ENCODE measurements at places on chromosomes 12 and 14.

DNA sequence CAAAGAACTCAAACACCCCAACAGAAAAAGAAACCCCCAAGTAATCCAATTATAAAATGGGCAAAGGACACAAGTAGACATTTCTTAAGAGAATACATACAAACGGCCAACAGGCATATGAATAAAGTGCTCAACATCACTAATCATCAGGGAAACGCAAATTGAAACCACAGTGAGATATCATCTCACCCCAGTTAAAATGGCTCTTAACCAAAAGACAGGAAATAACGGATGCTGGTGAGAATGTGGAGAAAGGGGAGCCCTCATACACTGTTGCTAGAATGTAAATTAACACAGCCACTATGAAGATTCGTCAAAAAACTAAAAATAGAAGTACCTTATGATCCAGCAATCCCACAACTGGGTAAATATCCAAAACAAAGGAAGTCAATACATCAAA lies 52.4 kb downstream of the CLMN start:
- no peak for DNase-seq

- DNase-seq, result no peak
Observed at GRCh38 chr14:86505808-86506207, 975.9 kb downstream of the FLRT2 start.

DNA sequence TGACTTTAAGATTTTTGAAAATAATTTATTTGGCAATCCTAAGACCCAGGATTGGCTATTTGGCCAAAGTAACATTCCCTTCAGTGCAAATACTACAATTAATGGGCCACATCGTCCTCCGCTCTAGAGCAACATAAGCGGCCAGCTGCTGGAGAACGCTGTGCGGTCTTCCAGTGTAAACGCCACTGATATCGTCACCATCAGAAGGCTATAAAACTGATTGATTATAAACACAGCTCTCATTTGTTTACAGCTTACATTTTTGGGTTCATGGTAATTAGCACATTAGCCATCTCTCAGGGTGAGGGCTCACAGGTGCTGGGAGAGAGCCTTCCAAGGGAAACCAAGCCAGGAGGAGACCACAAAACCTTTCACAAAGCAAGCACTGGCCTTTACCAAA lies 130.1 kb upstream of the BMP4 start:
- no peak for DNase-seq

DNA sequence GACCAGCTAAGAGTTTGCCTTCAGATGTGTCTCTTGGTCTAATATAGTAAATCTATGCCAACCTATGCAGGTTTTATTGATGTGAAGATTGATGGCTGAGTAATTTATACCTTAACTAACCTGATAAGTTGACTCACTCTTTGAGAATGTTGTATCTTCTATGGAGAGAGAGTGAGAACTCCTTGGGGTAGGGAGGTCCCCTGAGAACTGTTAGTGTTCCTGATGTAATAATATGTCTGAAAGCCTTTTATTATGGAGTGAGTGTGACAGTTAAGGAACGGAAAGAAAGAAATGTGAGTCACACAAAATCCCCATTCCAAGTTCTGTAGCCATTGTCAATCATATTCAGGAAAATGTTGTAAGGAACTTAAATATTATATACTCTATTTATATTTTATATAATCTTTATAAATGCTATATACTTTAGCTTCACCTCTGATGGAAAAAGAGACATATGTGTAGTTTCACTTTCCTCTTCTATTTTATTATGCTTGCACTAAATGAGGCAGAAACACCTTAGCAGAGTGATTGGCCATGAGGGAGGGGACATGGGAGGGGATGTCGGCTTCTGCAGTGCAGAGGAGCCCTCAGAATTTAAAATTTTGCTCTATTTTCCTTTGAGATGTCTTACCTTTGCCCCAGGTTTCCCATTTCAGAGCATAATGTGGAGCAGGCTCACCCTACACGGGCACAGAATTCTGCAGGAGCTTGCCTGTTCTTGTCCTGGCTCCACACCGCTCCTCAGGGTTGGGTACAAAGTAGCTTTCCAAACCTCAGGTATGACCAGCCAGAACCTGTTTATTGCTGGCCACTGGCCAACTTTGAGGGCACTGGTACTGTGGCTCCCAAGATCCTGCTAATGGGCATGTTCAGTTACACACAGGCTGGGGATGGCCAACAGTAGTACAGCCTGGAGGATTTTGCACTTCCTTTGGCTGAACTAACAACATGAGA lies 57.7 kb downstream of the ARF6 start:
- DNase-seq, result no peak
